ENCODE measurements at places on chromosomes 5 and 9. TPM values are rescaled to one million over a fixed set of nuclear protein-coding genes. Genes with fewer than 3 reads are reported as not detected.

- H3K4me3 ChIP-seq, result no peak overlapping the region
- H3K4me1 ChIP-seq, result peaks cover 3% of the 10 kb centered on the region
- DNase-seq, result peak; percentile 59
- H3K36me3 ChIP-seq, result no peaks in the 10 kb centered on the region
Measured at GRCh38 chr5:41270423-41271251, 57.3 kb upstream of the C6 start.

DNA sequence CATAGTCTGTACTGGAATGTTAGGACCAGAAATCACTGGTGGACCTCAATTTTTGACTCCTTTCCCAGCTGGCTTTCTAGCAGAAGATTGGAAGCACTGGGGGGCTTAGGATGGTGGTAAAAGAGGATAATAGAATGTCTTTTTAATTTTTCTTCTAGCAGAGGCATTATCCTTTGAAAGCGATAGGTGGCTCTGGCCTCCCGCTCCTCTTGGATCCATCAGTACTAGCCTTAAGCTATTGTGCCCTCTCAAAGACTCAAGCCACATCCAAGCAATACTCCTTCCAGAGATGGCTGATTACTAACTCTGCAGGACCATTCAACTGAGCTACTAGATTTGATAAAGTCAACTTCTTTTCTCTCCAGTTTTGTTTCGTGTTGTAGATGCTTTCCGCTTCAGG, 610.6 kb downstream of the CDH12 start:
- H3K36me3 ChIP-seq, result no peaks in the 10 kb centered on the region
- H3K4me1 ChIP-seq, result no peaks in the 10 kb centered on the region
- no peak overlapping the region for H3K27ac ChIP-seq
- no peak for DNase-seq
- no peak overlapping the region for H3K4me3 ChIP-seq

- H3K27ac ChIP-seq, result no peak overlapping the region
- no peaks in the 10 kb centered on the region for H3K27me3 ChIP-seq
- H3K36me3 ChIP-seq, result no peaks in the 10 kb centered on the region
- H3K4me3 ChIP-seq, result no peak overlapping the region
- no peak for DNase-seq
- no peaks in the 10 kb centered on the region for H3K4me1 ChIP-seq
Measured at GRCh38 chr5:90747175-90747574, 188.6 kb downstream of the ADGRV1 start.

DNA sequence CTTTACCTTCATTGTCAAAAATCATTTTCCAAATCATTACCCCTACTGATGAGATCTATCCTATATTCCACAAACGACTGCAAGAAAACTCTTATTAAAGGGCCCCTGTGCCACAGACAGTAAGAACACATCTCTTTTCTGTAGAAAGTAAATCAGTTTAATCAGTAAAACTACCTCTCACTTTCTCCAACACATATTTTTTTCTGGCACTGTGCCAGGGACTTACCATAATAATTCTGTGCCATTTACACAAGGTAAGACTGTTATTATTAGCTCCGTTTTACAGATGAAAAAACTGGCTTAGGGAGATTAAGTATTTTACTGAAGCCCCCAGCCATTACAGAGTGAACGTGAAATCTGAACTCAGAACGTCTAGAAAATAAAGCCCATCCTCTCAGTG, 587.0 kb upstream of the COX7C start:
- H3K4me1 ChIP-seq, result no peaks in the 10 kb centered on the region
- H3K27me3 ChIP-seq, result no peaks in the 10 kb centered on the region
- DNase-seq, result no peak
- H3K4me3 ChIP-seq, result no peak overlapping the region

DNA sequence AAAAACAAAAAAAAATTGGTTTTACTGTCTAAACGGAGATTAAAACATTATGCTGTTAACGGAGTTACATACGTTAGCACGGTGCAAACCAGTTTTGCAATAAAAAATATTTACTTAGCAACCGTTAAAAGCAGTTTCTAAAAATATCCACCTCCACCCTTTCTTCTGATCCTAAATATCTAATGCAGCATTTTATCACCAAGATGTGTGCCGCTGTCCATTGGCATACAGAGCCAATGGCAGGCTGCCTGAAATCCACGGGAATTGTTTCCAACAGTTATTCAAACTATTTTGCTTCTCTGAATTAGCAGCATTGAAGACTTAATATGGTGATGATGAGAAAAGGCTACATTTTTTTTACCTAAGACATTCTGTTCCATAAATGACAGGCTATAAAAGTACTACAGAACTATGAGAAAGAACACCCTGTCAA, 61.6 kb downstream of the CSNK1A1 start:
- H3K27me3 ChIP-seq, result no peaks in the 10 kb centered on the region
- H3K4me1 ChIP-seq, result peaks cover 24% of the 10 kb centered on the region
- no peak overlapping the region for H3K4me3 ChIP-seq
- no peaks in the 10 kb centered on the region for H3K36me3 ChIP-seq
- peak; percentile 80 for DNase-seq

GRCh38 chr9:34334337-34334824, 5.0 kb downstream of the NUDT2 start:
- DNase-seq, result peak; percentile 11
- no peak overlapping the region for H3K27ac ChIP-seq
- H3K4me3 ChIP-seq, result no peak overlapping the region
- no peaks in the 10 kb centered on the region for H3K27me3 ChIP-seq

DNA sequence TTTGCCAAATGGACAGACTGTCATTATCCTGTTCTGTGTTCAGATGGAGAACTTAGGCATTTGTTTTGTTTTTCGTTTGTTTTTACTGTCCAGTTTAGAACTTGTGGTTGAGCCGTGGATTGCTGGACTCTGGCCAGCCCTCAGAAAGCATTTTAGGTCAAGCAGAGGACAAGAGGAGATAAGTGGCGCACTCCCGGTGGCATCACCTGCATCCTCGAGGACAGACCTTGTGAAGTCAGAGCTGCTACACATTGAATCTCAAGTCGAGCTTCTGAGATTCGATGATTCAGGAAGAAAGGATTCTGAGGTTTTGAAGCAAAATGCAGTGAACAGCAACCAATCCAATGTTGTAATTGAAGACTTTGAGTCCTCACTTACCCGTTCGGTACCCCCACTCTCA, 8.9 kb downstream of the MTRR start:
- H3K4me3 ChIP-seq, result no peak overlapping the region
- H3K27me3 ChIP-seq, result no peaks in the 10 kb centered on the region
- no peak for DNase-seq
- H3K36me3 ChIP-seq, result peaks cover 24% of the 10 kb centered on the region
- H3K27ac ChIP-seq, result no peak overlapping the region

GRCh38 chr9:105401651-105402050, 46.2 kb upstream of the FSD1L start:
- H3K27me3 ChIP-seq, result no peaks in the 10 kb centered on the region
- no peak overlapping the region for H3K4me3 ChIP-seq
- peaks cover 25% of the 10 kb centered on the region for H3K4me1 ChIP-seq
- H3K36me3 ChIP-seq, result no peaks in the 10 kb centered on the region

DNA sequence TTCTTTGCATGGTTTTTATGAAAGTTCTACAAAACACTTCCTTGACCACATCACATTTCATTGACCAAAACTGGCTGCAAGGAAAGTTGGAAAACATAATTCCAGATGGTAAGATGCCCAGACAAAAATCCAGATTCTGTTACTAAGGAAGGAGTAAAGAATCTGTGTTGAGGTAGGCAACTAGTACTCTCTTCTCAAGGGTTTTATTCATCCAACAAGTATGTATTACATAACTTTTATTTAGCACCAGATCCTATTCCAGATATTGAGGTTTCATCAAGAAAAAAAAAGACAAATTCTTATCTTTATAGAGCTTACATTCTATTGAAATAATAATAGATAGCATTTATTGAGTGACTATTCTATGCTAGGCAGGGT, 43.2 kb upstream of the UGCG start:
- H3K36me3 ChIP-seq, result no peaks in the 10 kb centered on the region
- H3K27me3 ChIP-seq, result no peaks in the 10 kb centered on the region
- no peaks in the 10 kb centered on the region for H3K4me1 ChIP-seq
- DNase-seq, result no peak

DNA sequence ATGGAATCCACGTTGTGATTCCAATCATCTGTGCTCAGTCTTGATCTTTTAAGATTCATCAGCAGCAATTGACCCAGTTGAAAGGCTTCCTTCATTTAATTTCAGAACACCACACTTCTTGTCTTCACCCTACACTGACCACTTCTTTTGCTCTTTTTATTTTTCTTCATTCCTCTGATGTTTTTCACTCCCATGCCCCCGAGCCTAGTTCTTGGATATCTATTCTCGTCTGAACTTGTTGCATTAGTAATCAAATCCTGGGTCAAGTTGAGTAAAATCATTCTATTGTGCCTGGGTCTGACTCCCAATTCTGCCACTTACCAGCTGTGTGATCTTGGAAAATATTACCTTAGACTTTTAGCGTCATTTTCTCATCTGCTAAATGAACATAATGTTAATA, 356.5 kb downstream of the CDH12 start:
- H3K36me3 ChIP-seq, result no peaks in the 10 kb centered on the region
- DNase-seq, result no peak
- no peaks in the 10 kb centered on the region for H3K4me1 ChIP-seq
- H3K27ac ChIP-seq, result no peak overlapping the region
- H3K4me3 ChIP-seq, result no peak overlapping the region

DNA sequence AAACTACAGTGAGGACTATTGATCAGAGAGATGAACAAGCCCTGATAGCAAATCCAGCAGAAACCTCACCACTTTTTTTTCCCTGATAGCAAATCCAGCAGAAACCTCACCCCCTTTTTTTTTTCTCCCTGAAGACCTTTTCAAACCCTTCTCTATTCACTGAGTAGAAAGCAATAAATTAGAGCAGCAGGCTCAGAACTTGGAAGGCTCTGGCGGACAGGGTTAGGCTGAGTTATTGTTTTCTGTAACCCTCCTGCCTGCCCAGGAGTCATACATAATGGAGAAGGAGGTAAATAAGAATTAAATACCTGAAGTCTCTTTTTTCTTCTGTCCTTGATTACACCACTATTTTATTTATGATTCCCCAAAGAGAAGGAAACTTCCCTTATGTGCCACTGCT, 136.3 kb upstream of the SNX2 start:
- no peaks in the 10 kb centered on the region for H3K36me3 ChIP-seq
- H3K27ac ChIP-seq, result no peak overlapping the region
- no peak overlapping the region for H3K4me3 ChIP-seq
- no peaks in the 10 kb centered on the region for H3K4me1 ChIP-seq
- no peaks in the 10 kb centered on the region for H3K27me3 ChIP-seq

DNA sequence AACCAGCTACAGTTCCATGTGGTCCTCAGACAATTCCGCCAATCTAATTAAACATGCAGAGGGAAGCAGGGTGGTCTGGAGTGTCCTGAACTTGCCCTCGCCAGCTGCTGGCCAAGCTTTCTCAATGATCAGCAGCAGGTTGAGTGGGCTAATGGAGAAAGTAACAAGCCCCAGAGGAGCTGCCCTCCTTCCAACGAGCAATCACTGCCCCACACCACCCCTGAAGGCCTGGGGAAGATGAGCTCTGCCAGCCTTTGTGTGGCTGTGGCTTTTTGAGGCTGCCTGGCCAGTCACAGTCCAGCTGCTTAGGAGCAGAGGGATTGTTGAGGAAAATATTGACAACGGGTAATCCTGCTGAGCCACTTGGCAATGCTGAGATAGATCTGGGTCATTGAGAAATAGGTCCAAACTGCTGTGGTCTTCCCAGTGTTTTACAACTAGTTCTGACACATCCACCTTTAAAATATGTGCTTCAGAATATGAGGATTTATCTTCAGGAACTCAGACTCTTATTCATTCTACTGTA, 107.3 kb downstream of the CD180 start:
- no peaks in the 10 kb centered on the region for H3K27me3 ChIP-seq
- H3K4me1 ChIP-seq, result peaks cover 31% of the 10 kb centered on the region
- H3K4me3 ChIP-seq, result no peak overlapping the region

DNA sequence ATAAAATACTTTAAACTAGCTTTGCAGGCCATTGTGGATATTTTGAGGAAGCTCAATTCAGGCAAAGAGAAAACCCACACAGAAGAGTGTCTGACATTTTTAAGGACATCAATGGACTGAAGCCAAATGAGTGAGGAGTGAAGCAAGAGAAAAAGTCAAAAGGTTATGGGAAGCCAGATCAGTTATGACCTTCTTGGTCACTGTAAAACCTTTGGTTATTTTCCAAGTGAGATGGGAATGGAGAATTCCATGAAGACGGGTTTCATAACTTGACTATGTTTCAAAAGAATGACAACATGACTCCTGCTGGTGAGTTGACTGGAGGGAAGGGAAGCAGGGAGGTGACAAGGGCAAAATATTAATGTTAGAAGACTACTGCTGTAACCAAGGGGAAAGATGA, 585.2 kb downstream of the EFNA5 start:
- H3K4me1 ChIP-seq, result peaks cover 2% of the 10 kb centered on the region
- no peaks in the 10 kb centered on the region for H3K27me3 ChIP-seq
- no peak for DNase-seq

- no peaks in the 10 kb centered on the region for H3K4me1 ChIP-seq
- no peak overlapping the region for H3K4me3 ChIP-seq
- no peaks in the 10 kb centered on the region for H3K27me3 ChIP-seq
- no peak overlapping the region for H3K27ac ChIP-seq
Measured at GRCh38 chr9:138047469-138048040, 170.0 kb downstream of the CACNA1B start.

AQP3 gene
- total RNA-seq, result 43.9 TPM

TCF7 gene
- total RNA-seq, result 3.7 TPM

CSF2 gene
- 11.6 TPM for total RNA-seq
